Activated naive CD4-positive, alpha-beta T cell treated with anti-CD3 and anti-CD28 coated beads for 36 hours (primary cell): ENCODE measurements at places on chromosomes 3 and 15. TPM values are rescaled to one million over a fixed set of nuclear protein-coding genes. Genes with fewer than 3 reads are reported as not detected.

Gene RBM5
- total RNA-seq: 124 TPM

Gene B3GALNT1
- 0.76 TPM for total RNA-seq

GRCh38 chr3:167863811-167864551 is 128.5 kb downstream of the SERPINI1 start:
- no peak for DNase-seq

DNA sequence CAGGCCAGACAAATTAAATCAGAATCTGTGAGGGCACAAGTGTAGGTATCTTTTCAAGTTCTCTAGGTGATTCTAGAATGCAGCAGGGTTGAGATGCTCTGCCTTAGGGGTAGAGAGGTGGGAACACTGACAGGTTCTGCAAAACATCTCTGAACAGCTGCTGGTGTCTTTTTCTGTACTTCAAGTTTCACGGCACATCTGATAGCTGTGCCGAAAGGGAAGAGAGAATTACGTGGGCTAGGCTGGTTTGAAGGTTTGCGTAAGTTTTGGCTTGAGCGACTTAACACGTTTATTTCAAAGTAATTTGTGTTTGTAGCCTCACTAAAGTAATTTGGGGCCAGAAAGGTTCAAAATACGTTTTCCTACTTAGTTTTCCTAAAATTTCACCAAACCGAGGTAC is 22.5 kb downstream of the PXK start:
- no peak for DNase-seq

GRCh38 chr3:30895329-30895728 is 868 bp upstream of the GADL1 start:
- no peak for DNase-seq

- DNase-seq: no peak
These were observed 142.1 kb upstream of the TMCO5A start for GRCh38 chr15:37792351-37792750.
